ENCODE measurements at places on chromosomes 12 and 14.

DNA sequence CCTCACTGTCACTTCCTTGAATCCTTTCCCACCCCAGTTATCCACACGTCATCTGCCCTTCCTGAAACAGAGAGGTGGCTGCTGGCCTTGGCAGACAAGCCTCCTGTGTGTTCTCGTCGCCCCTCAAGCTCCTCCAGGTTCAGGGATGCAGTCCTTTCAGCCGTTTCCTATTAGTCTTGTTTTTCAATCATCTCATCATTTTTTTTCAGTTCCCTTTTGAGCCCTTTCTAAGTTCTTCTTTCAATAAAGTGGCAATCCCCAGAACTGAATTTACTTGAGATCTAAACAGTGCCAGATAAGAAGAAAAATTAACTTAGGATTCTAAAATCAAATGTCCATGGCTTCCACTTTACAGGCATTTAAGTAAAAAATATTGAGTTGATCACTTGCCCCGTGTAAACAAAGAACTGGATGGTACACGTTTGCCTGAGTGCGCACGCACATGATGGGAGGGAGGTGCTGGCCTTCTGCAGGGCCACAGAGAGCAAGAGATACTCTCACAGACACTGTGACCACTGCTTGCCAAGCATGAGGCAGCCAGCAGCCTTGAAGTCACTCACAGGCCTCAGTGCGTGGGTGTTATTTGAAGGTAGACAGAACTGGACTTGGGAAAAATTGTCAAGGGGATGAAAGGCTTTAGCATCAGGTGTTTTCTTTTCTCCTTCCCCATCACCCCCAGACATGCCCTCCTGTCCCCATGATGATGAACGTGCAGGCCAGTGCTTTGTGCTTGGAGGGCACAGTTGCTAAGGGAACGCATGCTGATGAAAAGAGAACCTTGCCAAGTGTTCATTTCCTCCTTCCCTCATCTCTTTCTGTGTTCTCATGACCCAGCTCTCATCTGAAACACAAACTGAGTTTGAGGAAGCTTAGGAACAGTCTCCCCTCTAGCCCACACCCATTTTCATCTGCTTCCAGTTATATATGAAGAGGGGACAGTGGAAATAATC, 408.3 kb downstream of the EGLN3 start:
- no peak for DNase-seq

DNA sequence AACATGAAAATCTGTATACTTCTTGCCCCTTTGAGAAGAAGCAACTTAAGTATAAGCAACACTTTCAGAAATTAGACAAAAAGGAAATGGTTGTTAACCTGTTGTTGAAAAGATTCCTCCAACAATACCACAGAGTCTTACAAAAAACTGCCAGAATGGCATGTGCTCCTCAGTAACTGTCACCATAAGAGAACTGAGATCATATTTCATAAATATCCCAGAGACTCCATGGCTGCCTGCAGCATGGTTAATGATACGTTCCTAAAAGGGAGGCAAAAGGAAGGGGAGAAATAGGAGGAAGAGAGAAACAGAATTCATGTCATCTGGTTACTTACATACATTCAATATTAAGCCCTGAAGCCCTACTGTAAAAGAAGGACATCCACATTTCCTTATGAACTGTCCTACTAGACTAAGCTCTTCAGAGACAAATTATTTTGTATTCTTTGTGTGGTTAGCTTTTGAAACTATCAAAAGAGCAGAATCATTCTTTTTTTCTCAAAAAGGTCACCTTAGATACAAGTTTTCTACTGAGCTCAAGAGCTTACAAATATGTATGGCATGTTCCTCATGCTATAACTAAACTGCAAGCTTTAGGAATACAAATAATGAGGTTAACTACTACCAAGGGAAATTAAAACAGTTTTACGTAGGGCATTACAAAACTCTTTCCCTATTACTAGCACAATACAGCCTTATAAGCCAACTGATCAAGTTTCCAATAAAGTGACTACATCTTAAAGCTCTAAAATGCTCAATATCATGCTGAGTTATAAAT, 37.8 kb downstream of the ERGIC2 start:
- DNase-seq = no peak

GRCh38 chr12:65081496-65081895, 39.6 kb downstream of the WIF1 start:
- DNase-seq = no peak

GRCh38 chr12:66269757-66270383, 32.4 kb upstream of the HELB start:
- DNase-seq = no peak

- DNase-seq = no peak
Measured at GRCh38 chr12:125604976-125605375, 539.7 kb downstream of the AACS start.

- DNase-seq = no peak
Measured at GRCh38 chr12:50042693-50043092, 14.7 kb upstream of the ASIC1 start.

DNA sequence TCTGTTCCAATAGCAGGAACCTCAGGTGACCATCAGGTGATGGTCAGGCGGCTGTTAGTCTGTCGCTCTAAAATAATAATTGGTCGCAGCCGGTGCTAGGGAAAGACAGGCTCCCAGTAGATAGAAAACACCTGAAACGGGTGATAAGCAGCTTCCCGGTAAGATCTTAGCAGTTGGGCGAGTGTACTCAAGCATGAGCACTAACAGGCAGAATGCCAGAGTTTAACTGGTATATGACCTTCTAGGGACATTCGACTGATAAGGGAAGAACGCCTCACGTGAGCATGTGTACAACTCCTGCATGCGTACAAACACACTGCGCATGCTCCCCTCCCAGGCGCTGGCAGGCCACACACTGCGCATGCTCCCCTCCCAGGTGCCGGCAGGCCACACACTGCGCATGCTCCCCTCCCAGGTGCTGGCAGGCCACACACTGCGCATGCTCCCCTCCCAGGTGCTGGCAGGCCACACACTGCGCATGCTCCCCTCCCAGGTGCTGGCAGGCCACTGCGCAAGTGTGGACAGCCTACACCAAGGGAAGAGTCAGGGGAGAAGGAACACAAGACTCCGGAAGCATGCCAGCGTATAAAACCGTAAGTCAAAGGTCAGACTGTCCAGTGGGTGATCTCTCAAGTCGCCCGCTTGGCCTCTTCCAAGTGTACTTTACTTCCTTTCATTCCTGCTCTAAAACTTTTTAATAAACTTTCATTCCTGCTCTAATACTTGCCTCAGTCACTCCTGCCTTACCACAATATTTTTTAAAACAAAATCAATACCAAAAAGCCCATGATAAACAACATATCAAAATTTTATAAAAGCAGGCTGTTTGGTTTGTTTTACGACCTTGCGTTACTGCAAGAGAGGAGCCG, 24.5 kb downstream of the GPRC5D start:
- peak; percentile 0 for DNase-seq

GRCh38 chr12:6734506-6735387, 10.9 kb downstream of the COPS7A start:
- DNase-seq = no peak

- DNase-seq = no peak
Measured at GRCh38 chr12:78236264-78236663, 405.6 kb downstream of the NAV3 start.

DNA sequence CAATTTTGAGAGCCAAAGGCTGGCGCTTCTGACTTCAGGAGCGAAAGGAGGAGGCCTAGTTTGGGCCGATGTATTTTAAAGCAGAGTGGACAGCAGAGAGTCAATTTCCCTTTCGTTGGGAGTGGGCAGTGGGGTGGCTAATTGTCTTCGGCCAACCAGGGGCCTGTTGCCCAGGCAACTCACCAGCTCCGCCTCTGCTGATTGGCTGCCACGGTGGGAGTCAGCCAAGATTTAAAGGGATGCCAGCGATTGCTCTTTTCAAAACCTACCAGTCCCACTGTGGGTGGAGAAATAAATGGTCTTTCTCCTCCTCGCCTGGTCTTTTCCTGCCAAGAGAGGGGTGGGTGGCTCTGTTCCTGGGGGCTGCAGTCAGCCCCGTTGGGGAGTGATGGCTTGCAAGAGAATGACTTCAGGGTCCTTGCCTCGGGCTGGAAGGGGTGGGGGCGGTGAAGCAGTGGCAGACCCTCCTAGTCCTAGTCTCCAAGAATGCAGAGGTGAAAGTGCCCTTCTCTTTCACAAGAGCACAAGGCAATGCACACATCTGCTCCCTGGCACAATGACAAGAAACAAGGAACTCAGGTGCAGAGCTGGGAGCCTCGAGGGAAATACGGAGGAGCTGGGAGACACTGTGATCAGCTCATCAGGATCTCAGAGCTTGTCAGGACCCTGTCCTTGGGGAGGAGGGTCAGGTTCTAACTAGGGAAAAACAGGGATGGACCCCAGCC, 37.7 kb downstream of the RASAL1 start:
- no peak for DNase-seq

DNA sequence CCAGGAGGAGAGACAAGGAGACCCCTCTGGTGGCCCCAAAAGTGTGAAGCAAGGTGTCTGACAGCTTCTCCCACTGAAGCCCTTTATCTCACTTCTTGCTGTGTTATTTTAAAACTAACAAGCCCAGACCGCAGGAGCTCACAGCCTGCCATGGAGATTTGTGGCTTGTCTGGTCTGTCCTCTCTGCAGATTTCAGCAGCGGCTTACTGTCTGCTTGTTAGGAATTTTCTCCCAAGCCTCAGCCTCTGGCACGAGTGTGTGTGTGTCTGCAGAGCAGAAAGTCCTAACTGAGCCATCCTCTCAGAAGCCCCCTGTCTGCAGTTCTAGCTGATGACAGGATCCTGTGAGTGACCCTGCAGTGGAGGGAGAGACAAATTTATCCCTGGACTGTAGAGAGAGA, 87.9 kb upstream of the HSPB8 start:
- DNase-seq = no peak

DNA sequence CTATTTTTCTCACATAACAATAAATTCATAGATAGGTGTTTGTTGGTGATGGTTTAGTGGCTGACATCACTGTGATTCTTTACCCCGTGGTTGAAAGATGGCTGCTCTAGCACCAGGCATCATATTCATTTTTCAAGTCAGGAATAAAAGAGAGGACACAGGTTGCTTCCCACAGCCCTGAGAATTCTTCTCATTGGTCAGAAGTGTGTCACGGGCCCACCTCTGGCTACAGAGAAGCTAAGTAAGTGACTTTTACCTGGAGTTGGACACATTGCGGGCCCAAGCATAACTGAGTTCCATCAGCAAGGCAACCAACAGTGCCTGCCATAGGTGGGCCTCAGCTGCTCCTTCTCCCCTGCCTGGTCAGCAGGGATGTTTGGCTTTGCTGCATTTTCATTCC, 27.6 kb upstream of the FGF23 start:
- DNase-seq = no peak

- DNase-seq = no peak
Measured at GRCh38 chr12:51512438-51512837, 78.6 kb upstream of the SCN8A start.

GRCh38 chr12:51522696-51523095, 68.3 kb upstream of the SCN8A start:
- no peak for DNase-seq

Data from stimulated activated CD8-positive, alpha-beta memory T cell treated with anti-CD3 and anti-CD28 coated beads, Interleukin-4, amount 100 ng/mL, for 1 hour (primary cell).